ENCODE measurements at places on chromosomes 2 and 18. TPM values are rescaled to one million over a fixed set of nuclear protein-coding genes. Genes with fewer than 3 reads are reported as not detected.

The SIX3 gene
- not detected for total RNA-seq

The RAMP1 gene
- total RNA-seq: not detected

The CPLX4 gene
- total RNA-seq: not detected

The SERPINB13 gene
- not detected for total RNA-seq

The GRB14 gene
- total RNA-seq: not detected

The GPR45 gene
- total RNA-seq: not detected

The EFEMP1 gene
- not detected for total RNA-seq

The IL1R2 gene
- not detected for total RNA-seq

The HOXD12 gene
- not detected for total RNA-seq

The CD8A gene
- 140 TPM for total RNA-seq

The CRYGC gene
- not detected for total RNA-seq

The MAPRE3 gene
- 4.4 TPM for total RNA-seq

The SLC19A3 gene
- total RNA-seq: not detected

The CNGA3 gene
- total RNA-seq: not detected

The RTKN gene
- total RNA-seq: 0.93 TPM

The LHCGR gene
- total RNA-seq: not detected

The ALK gene
- not detected for total RNA-seq

The TUBA4A gene
- 115 TPM for total RNA-seq

The GLI2 gene
- not detected for total RNA-seq

The MOCOS gene
- 0.16 TPM for total RNA-seq

The ASB18 gene
- not detected for total RNA-seq

The RIT2 gene
- not detected for total RNA-seq
